ENCODE measurements at places on chromosomes 4 and X.

GRCh38 chr4:147325571-147325981 is 155.3 kb upstream of the EDNRA start:
- H3K36me3 ChIP-seq = no peaks in the 10 kb centered on the region
- H3K4me3 ChIP-seq = no peak overlapping the region
- DNase-seq = no peak
- H3K27ac ChIP-seq = no peak overlapping the region

DNA sequence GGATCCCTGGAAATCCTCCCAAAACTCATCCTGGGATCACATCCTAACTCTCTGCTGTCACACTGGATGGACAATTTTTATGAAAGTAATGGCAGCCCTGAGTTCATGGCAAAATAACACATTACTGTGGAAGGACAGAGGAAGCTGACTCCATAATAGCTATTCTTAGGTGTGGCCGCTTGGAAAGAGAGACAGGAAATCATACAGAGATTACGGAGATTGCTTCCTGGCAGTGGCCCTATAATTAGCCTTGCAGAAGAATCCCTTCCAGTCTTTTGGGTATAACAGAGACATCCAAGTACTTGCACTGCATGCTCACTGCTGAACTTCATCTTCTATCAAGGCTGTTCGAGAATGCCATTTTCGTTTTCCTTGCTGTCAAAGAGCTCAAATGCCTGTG is 133.1 kb upstream of the VCX start:
- no peak overlapping the region for H3K27ac ChIP-seq
- no peak overlapping the region for H3K4me3 ChIP-seq
- no peaks in the 10 kb centered on the region for H3K27me3 ChIP-seq
- no peaks in the 10 kb centered on the region for H3K36me3 ChIP-seq
- DNase-seq = no peak

GRCh38 chr4:150855981-150856510 is 159.0 kb downstream of the LRBA start:
- DNase-seq = no peak
- H3K27me3 ChIP-seq = no peaks in the 10 kb centered on the region
- peaks cover 10% of the 10 kb centered on the region for H3K36me3 ChIP-seq
- no peak overlapping the region for H3K4me3 ChIP-seq
- no peak overlapping the region for H3K27ac ChIP-seq
- H3K4me1 ChIP-seq = peaks cover 1% of the 10 kb centered on the region

DNA sequence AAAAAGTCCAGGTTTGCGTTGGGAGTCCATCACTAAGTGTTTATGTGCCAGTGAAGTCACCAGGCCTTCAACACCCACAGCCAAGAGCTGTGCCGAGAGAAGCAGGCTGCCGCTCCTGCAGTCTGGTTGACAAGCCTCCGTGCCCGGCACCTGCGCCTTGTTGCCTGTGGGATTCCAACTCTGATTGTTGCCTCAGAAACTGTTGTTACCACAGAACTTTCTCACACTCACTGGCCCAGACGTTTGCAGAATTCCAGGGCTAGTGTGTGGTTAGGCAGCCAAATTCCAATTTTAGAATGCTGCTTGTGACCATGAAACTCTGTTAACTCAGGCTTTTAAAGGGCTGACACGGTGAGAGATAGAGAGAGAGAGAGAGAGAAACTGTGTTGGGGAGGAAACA is 119.5 kb upstream of the LIMCH1 start:
- H3K27me3 ChIP-seq = peaks cover 9% of the 10 kb centered on the region
- DNase-seq = no peak
- no peaks in the 10 kb centered on the region for H3K4me1 ChIP-seq
- no peak overlapping the region for H3K4me3 ChIP-seq

DNA sequence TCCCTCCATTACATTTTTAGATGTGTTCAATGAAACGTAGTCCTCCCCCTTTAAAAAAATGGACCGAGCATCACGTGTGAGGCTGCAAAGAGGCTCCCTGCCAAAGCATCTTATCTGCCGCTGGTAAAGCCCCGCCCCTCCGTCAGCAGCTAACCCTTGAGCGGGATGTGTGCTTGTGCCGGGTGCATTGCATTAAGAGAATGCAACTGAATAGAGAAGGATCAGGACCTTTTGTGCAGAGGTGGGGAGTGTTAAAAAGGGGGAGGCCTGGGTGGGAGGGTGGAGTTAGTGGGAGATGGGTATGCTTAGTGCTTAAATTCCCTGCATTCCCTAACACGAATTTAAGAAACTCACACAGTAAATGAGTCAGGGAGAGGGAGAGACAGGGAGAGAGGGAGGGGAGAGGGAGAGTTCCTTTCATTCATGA is 66.0 kb downstream of the TBL1X start:
- H3K36me3 ChIP-seq = no peaks in the 10 kb centered on the region
- H3K4me1 ChIP-seq = peaks cover 59% of the 10 kb centered on the region
- no peaks in the 10 kb centered on the region for H3K27me3 ChIP-seq
- H3K4me3 ChIP-seq = peak overlapping the region; percentile 54

DNA sequence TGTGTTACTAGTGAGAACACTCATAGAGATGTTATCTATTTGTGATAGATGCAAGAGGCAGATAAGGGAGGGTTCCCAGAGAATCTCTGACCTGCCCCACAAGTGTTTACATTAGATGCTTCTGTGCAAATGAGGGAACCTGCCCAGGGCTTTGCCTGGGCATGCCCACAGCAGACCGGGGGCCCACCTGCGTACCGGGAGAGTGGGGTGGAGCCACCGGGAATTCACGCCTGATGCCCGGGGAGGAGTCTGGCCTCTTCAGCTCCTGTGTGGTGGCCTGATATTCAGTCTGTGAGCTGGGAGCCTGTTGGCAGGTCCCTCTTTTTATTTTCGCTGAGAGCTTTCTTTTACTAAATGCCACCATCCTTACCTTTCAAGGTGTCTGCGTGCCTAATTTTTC is 155.7 kb downstream of the SNCA start:
- H3K36me3 ChIP-seq = no peaks in the 10 kb centered on the region
- peaks cover 10% of the 10 kb centered on the region for H3K4me1 ChIP-seq
- no peak overlapping the region for H3K27ac ChIP-seq
- H3K27me3 ChIP-seq = no peaks in the 10 kb centered on the region

- no peaks in the 10 kb centered on the region for H3K27me3 ChIP-seq
- H3K4me1 ChIP-seq = no peaks in the 10 kb centered on the region
- H3K27ac ChIP-seq = no peak overlapping the region
- no peak for DNase-seq
- H3K36me3 ChIP-seq = no peaks in the 10 kb centered on the region
- H3K4me3 ChIP-seq = no peak overlapping the region
Observed at GRCh38 chr4:85747882-85748491, 273.0 kb downstream of the ARHGAP24 start.

All from naive thymus-derived CD8-positive, alpha-beta T cell (primary cell).